ENCODE measurements at places on chromosomes 4 and X.

GRCh38 chrX:80807606-80807991 lies 2.1 kb downstream of the BRWD3 start:
- no peak for DNase-seq

- no peak for DNase-seq
Observed at GRCh38 chrX:110181459-110182137, 136.3 kb downstream of the AMMECR1 start.

GRCh38 chr4:5884796-5885195 lies 8.1 kb downstream of the CRMP1 start:
- DNase-seq, result no peak

DNA sequence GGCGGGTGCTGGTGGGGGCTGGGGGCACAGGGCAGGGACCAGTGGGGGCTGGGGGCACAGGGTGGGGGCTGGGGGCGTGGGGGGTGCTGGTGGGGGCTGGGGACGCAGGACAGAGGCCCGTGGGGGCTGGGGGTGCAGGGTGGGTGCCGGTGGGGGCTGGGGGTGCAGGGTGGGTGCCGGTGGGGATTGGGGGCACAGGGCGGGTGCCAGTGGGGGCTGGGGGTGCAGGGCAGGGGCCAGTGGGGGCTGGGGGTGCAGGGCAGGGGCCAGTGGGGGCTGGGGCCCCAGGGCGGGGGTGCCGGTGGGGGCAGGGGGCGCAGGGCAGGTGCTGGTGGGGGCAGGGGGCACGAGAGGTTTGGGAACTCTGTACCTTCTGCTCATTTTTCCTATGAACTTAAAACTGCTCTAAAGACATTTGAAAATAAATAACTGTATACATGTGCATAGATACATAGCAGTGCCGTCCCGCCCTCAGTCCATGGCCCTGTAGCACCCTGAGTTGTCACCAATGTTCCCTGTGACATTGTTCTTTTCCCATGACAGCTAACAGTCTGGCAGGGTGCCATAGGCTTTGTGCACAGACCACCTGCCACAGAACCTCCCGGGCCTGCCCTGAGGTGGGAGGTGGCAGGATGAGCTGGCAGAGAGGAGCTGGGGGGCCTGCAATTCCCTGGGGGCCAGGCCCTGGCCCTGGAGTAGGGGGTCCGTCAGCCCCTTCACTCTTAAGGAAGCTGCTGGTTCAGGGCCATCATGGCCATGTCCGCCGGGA lies 35.6 kb upstream of the ADRA2C start:
- DNase-seq, result no peak

GRCh38 chrX:73877687-73878086 lies 314.7 kb downstream of the CHIC1 start:
- no peak for DNase-seq

GRCh38 chr4:104815665-104816064 lies 321.0 kb upstream of the CXXC4 start:
- no peak for DNase-seq

- no peak for DNase-seq
Observed at GRCh38 chr4:20859097-20859781, 159.0 kb downstream of the PACRGL start.

DNA sequence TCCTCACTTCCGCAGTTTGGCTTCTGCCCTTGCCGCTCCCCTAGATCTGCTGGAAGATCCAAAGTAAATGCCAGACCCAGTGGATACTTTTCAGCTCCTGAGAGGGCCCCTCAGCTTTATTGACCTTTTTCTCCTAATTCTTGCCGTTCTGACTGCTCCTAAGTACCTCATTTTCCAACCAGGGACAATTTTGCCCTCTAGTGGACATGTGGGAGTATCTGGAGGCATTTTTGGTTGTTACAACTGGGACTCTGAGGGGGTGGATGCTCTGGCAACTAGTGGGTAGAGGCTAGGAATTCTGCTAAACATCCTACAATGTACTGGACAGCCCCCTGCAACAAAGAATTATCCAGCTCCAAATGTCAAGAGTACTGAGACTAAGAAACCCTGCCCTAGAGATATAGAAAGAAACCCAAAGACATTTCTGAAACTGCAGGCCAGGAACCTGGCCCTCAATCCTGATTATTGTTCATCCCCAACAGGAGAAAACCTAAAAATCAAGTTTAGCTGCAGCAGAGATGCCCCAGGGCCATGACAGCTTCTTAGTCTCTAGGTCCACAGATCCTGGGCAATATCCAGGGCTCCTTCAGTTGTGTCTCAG lies 3.4 kb downstream of the TEX13B start:
- DNase-seq, result no peak

DNA sequence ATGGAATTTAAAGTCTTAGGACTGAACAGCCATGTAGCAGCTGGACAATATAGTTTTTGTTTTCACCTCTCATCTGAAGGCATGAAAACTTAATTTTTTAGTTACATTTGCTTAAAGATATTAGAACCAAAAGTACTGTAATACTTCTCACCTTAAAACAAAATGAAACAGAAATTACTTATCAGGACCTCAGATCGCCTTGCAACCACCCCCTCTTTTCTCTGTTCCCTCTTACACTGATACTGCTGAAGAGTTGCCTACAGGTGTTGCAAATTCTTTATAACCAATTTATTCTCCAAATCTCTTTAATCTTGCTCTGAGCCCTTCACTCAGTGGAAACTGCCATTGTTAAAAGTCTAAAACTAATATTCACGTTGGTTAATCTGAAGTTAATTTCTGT lies 145.0 kb downstream of the SPCS3 start:
- DNase-seq, result no peak

DNA sequence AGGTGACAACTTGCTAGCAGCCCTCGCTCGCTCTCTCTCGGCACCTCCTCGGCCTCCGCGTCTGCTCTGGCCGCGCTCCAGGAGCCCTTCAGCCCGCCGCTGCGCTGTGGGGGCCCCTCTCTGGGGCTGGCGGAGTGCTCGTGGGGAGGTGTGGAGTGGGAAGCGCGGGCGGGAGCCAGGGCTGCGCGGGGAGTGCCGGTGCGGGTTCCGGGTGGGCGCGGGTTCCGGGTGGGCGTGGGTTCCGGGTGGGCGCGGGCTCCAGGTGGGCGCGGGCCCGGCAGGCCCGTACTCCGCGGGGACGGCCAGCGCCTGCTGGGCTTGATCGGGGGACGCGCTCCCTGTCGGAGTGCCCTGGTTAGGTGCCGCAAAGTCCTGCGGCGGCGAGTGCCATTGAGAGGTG lies 384.3 kb downstream of the GPM6A start:
- DNase-seq, result no peak

GRCh38 chrX:127030016-127030748 lies 210.7 kb downstream of the PRR32 start:
- DNase-seq, result no peak

DNA sequence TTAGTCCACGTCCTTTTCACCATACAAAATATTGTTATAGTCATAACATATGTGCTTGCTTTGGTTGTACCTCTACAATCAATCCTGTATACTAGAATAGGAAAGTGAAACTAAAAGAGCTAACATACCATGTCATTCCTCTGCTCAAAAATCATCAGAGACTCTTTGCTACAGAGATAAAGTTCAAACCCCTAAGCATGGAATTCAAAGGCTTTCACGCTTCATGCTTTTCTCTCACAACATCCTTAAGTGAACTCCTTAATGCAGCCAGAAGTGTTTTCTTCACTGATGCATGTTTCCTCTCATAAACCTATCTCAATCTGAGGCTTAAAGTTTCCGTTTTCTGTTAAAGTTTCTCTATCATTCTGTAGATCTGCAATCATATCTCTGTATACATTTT lies 744.6 kb upstream of the IGFBP7 start:
- no peak for DNase-seq

- DNase-seq, result no peak
Observed at GRCh38 chr4:118112117-118113046, 78.1 kb downstream of the NDST3 start.

GRCh38 chrX:23383411-23383810 lies 48.8 kb downstream of the PTCHD1 start:
- DNase-seq, result no peak

GRCh38 chrX:16718824-16719333 lies 533 bp upstream of the SYAP1 start:
- DNase-seq, result no peak

DNA sequence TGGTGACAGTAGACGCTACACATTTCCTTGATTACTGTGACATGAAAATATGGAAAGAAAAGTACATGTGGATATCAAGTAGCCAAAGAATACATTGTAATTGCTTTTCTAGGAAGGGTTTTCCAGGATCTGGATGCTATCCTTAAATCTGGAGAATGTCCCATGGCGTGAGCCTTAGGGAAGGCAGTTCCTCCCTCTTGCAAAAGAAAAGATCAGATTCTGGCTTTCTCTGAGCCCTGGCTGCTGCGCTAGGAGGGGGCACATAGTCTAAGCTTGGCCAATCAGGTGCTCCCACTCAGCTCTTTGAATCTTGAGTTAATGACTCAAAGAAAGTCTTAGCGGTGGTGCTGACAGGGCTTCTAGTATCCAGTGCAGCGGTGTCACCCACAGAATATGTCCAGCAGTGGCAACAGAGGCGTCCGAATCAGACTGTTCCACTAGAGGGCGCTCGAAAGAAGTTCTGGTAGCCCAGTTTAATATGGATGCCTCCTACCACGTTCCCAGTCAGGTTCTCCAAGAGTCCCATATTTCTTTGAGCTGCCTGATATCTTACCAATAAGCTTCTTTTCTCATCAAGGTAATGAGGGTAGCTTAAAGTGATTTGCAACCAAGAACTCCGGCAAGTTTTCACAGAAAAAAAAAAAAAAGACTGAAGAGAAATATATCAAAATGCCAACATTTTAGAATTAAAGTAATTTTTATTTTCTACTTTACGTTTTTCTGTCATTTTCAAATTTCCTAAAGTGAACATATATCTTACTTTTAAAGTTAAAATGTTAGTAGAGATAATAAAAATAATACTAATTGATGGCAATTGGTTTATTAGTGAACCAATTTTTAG lies 213.4 kb upstream of the S100G start:
- no peak for DNase-seq

- no peak for DNase-seq
Observed at GRCh38 chrX:15451913-15452312, 41.2 kb downstream of the PIR start.

- no peak for DNase-seq
Observed at GRCh38 chr4:1109898-1110506, 3.4 kb downstream of the RNF212 start.

DNA sequence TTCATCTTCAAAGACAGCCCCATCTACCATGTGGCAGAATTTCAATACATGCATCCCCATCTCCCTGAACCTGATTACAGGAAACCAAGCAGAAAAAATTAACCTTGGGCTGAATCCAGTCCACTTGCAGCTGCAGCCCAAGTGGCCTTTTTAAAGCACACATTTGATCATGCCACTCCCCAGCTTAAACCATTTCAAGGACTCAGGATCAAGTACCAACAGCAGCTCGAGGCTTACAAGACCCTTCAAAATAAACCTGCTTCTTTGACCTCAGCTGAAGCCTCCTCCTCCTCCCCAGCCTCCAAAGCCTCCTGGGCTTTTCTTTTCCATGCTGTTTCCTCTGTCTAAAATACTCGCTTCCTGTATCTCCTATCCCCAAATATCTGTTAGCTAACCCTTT lies 50.7 kb upstream of the KIT start:
- no peak for DNase-seq

- no peak for DNase-seq
Observed at GRCh38 chrX:47573341-47574075, 8.7 kb upstream of the TIMP1 start.

DNA sequence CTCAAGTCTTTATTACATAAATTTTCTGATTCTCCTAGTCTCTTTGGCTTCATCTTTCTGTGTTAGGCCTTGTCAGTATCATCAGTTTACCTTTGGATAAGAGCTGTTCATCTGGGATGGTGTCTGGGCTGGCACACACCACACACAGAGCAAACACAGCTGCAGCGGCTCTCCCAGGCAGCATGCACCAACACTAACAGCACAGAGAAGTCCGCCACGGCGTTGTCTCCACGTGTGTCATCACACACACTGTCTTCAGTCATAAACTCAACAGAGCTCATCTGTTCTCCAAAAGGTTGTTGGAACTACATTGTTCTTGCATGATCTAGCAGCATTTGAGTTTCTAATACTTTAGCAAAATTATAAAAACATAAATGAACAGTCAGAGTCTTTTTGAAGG lies 851.9 kb upstream of the FRG1 start:
- DNase-seq, result peak; percentile 2
